ENCODE measurements at places on chromosomes 3 and 15.

DNA sequence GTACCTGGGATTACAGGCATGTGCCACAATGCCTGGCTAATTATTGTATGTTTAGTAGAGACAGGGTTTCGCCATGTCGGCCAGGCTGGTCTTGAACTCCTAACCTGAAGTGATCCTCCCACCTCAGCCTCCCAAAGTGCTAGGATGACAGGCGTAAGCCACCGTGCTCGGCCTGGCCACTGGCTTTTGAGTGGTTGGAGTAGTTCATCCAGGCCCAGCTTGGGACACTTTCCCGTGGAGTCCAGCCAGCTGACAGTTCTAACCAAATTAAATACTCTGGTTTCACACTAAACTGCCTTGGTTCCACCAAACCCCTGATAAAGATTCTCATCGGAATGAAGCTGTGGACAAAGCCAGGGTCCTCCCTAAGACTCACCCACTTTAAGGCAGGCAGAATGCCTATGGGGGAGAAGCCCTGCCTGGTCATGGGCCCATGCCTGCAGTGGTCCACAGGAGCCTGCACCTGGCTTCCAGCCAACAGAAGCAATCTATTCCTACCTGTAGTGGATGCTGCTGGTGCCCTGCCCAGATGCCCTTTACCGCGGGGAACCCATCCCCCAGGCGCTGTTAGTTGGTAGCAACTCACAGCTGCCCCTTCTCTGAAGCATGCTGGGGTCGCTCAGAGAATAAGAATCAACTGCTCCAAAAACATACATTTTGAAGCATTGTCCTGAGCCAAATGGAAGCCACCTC lies 5.2 kb upstream of the SLC28A1 start:
- no peak for DNase-seq

- DNase-seq = no peak
Observed at GRCh38 chr15:47477341-47477740, 240.0 kb upstream of the SEMA6D start.

DNA sequence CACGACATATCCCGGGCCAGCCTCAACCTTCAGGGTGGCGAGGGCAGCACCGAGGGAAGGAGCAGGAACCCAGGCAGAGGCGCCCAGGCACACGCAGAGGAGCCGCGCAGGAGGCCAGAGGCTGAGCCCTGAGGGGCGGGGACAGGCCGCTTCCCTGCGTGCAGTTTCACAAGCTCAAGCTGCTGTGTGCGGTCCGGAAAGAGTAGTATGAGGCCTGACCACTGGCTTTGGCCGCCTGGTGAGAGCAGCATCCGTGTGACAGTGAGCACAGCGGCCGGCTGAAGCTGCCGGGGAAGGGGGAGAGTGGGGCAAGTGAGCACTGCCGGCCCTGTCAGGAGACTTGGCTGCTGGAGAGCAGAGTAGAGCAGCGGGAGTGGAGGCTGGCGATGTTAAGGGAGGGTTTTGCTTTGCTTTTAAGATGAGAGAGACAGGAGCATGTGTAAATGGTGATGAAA lies 8.7 kb downstream of the ZDHHC19 start:
- DNase-seq = no peak

- peak; percentile 60 for DNase-seq
Observed at GRCh38 chr3:49007771-49008528, 759 bp downstream of the WDR6 start.

- DNase-seq = no peak
Observed at GRCh38 chr3:124779751-124780191, 49.5 kb downstream of the UMPS start.

DNA sequence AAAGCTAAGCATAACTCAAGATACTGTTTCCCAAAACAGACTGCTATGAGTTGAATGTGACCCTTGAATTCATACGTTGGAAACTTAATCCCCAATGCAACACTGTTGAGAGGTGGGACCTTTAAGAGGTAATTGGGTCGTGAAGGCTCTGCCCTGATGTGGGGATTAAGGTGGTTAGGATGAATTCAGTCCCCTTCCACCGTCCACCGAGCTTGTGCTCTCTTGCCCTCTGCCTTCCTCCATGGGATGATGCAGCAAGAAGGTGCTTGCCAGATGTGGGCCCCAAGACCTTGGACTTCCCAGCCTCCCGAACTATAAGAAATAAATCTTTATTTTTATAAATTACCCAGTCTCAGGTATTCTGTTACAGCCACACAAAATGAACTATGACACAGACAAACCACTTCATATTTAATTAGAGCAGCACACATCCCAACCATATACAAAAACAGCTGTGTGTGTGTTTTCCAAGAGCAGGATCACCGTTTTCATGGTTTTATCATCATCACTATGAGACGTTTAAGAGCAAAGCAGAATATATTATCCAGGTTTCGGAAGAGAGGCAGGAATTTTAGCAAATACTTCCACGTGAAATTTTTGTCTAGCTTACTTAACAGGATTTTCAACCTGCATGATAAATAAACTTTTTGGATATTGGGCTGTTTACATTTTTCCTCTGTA lies 61.2 kb downstream of the CD200R1L start:
- no peak for DNase-seq

GRCh38 chr15:38307861-38308641 lies 55.4 kb downstream of the SPRED1 start:
- no peak for DNase-seq

DNA sequence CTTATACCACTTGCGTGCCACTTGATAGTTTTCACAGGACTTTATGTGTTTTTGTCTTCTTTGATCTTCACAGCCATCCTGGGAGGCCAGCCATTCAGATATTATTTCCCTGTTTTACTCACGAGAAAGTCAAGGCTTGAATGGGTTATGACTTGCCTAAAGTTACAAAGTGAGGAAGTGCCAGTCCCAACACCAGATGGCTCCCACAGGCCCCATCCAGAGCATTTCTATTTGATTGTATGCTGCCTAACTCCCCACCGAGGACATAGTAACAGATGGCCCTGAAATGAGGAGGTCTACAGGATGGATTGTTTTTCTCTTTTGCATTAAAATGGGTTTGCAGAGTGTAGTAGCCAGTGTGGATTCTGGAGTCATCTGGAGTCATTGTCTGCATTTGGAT lies 74.5 kb downstream of the SPTSSB start:
- no peak for DNase-seq

Data from COR-L47 (cell line).